RKO (cell line): ENCODE measurements at places on chromosomes 6 and 20.

DNA sequence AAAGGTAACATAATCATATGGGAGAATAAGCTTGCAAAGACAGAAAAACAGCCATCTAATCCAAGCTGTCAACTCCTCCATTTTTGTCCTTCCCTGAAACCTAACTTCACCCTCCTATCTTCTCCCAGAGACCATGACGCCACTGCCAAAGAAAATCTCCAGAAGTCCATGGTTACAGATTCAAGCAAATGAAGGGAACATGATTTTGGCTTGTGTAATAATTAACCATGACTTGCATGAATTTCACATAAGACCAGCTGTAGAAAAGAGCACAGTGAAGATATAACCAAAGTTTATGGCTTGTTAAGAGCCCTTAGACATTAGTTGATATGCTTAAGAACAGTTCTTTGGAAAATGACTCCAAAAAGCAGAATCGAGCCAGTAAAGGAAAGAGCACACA is 342.1 kb upstream of the NRSN1 start:
- no peak for DNase-seq

GRCh38 chr6:43275801-43276576 is 22.1 kb upstream of the SLC22A7 start:
- DNase-seq, result no peak

DNA sequence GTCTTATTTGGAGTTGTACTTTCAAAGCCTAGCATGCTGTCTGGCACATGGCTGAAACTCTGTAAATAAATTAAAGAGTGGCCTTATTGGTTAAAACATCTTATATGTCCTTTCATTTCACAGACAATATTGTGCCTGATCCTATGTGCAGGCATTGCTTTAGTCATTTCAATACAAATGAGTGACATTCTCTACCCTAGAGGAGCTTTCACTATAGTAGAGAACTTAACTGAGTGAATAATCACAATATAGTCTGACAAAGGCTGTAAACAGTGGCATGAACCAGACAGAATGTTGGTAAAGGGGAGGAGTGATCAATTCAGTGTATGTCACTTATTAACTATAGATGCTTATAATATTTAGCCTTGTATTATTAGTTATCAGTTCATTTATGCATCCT is 481.8 kb downstream of the TFAP2B start:
- no peak for DNase-seq

GRCh38 chr6:21992178-21992967 is 304.5 kb downstream of the PRL start:
- peak; percentile 40 for DNase-seq

- no peak for DNase-seq
These were observed 134.0 kb upstream of the GRIK2 start for GRCh38 chr6:101259505-101259904.

DNA sequence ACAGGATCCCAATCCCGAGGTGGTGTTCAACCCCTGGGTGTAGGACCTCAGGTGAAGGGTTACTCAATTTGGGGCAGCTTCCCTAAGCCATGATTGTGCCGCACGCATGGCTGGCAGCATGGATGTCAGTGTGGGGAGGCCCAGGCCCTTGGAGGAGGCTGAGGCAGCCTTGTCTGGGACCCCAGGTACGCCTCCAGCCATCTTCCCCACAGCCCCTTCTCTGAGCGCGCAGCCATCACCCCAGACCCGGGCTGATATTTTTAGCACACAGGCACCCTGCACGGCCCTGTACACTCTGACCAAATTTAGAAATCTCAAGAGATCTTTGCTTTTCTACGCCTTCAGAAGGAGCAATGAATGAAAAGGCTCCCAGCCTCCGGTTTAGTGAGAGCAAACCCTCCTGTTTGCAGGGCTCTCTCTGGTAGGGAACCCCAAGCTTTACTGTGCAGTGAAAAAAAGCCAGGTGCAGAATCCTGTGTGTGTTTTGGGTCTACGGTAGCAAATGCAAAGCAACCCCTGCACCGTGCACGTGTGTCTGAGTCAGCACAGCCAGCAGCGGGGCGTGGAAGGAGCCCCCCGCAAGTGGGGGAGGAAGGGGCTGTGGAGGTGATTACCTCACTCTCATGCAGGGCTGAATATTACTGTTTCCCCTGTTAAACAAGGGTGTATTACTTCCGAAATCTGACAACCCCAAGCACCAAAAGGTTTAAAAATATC is 44.3 kb downstream of the CTCFL start:
- DNase-seq, result no peak

- no peak for DNase-seq
These were observed 55.3 kb downstream of the RBM24 start for GRCh38 chr6:17336425-17336824.

- no peak for DNase-seq
These were observed 42.8 kb upstream of the DYNLRB1 start for GRCh38 chr20:34473262-34473883.

DNA sequence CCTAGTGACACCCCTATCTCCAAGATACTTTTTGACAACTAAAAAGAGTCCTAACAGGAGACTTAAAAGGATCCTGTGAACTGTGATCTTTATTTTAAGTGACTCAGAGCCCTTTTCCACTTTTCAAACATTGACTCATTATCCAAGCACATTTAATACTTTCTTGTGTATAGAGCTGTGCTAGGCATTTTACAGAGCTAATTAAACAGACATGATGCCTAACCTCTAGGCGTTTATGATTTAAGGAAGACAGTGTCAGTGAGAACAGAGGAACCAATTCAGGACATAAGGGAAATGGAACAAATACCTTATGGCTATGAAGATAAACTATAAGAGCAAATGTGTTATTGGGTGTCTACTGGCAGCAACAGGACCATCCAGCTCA is 282.6 kb downstream of the TPBG start:
- no peak for DNase-seq

DNA sequence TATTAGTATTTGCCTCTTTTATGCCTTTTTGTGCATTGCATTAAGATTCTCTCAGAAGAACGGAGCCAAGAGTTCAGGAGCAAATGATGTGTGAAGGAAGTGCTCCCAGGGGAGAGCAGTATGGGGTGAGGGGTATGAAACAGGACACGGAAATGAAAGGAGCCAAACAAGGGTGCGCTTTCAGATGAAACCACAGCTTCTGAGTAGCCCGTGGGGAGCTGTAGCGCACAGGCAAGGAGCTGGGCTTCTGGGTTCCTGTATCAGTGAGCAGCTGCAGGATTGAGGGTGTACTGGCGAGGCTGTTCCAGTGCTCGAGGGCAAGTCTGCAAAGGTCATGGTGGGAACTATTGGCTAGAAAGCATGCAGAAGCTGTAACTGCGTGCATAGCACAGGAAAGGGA is 25.4 kb downstream of the ANKEF1 start:
- no peak for DNase-seq

GRCh38 chr6:35294308-35294945 is 3.2 kb upstream of the DEF6 start:
- no peak for DNase-seq

DNA sequence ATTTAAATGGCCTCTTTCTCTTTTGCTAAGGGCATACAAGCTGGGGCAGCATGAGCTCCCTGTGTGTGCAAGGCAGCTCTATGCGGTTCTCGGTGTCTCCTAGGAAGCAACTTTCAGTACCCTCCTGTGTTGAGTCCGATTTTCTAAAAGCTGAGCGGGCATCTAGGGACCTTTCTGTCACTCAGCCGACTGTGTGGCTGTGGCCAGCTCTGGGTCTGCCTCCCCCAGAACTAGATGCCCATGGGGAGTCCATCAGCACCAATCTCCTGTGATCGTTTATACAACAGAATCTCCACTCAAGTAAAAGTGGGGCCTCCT is 7.5 kb downstream of the NELFCD start:
- DNase-seq, result no peak

DNA sequence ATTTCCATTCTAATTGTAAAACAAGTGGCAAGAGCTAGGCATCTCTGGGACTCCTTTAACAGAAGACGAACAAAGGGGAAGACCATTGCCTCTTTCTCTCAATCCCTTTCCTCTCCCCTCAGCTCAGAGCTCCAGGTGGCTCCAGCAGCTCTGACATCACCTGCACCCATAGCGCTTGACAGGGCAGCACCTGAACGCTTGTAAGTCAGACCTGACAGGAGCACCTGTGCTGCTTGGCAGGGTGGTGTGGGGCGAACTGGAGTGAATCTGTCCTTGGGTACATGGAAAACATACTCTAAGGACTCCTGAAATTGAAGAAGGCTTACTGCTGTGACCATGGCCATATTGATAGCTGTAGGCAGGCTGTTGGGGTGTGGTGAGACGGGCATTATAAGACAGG is 409.5 kb upstream of the AGPAT4 start:
- no peak for DNase-seq

- peak; percentile 35 for DNase-seq
These were observed 108.7 kb upstream of the FERMT1 start for GRCh38 chr20:6231556-6231955.
